Right cardiac atrium (tissue), 5 donors: ENCODE measurements at places on chromosomes 7 and 10. TPM values are rescaled to one million over a fixed set of nuclear protein-coding genes. Genes with fewer than 3 reads are reported as not detected.

GRCh38 chr7:152403726-152404125 lies 32.1 kb downstream of the KMT2C start:
- no peak for DNase-seq

DNA sequence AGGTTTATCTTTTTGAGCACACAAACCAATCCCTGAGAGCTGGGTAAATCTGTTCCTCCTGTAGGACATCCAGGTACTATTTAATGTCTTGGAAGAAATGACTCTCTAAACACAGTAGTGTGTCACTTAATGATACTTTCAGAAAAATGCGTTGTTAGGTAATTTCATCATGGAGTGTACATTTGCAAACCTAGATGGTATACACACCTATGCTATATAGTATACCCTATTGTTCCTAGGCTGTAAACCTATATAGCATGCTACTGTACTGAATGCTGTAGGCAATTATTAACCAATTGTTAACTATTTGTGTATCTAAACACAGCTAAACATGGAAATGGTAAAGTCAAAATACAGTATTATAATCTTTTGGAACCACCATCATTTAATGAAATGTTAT lies 10.1 kb downstream of the RUFY2 start:
- no peak for DNase-seq

- DNase-seq = no peak
Observed at GRCh38 chr10:57716884-57717283, 550.8 kb downstream of the IPMK start.

GRCh38 chr7:35758421-35758820 lies 42.4 kb upstream of the SEPTIN7 start:
- no peak for DNase-seq

Gene CALCR
- polyA plus RNA-seq = 0.02 TPM

Gene NUTM2A
- 2.4 TPM for polyA plus RNA-seq

GRCh38 chr7:114758661-114759227 lies 163.2 kb upstream of the MDFIC start:
- no peak for DNase-seq

Gene CPA4
- 0.02 TPM for polyA plus RNA-seq

GRCh38 chr10:82564353-82565196 lies 689.6 kb downstream of the NRG3 start:
- no peak for DNase-seq

Gene TAS2R3
- polyA plus RNA-seq = 0.18 TPM

DNA sequence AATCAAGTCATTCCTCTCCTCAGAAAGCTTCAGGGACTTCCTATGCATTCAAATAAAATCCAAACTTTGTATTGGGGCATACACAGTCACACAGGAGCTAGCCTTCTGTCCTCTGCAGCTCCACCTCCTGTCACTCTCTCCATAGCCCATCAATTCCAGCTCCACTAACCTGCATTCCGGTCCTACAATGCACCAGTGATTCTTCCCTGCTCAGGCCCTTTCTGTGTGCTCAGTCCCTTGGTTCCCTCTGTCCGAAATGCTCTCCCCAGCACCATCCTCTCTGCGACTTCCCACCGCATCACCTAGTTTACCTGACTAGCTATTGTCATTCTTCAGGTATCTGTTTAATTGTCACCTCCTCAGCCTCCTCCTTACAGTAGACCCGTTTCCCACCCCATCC lies 26.4 kb upstream of the YAE1 start:
- no peak for DNase-seq

- DNase-seq = no peak
Observed at GRCh38 chr7:30276203-30276900, 8.0 kb upstream of the ZNRF2 start.

DNA sequence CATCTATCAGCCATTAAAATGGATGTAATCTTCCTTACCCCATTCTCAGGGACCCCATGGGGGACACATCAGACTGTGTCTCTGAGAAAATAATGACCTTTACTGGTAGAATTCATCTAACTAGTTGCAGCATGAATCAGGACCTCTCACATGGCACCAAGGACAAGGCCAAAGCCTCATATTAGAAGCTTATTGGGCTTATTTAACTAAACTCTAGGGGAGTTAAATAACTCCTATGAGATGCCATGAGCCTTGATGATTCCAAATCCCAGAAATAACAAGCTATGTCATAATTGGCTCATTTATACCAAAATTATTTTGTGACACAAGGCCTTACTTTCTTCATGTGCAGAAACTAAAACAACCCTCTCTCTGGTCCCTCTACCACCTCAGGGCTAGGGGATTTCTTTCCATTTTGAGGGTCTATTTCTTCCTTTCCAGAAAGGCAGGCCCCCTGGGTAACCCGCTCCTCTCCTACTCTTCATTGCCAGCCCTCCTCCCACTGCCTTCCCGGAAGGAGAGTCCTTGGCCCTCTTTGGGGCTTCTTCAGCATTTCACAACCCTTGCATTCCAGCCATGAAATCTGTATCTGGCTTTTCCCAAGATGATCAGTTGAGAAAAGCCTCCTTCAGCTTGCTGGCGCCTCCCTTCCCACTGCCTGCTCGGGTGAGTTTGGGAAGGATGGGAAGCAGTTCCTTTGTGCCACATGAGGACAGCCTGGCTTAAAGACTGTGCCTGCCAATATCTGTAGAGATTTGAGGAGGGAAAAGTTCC lies 41.8 kb upstream of the TRIM8 start:
- peak; percentile 84 for DNase-seq

Gene KLF14
- polyA plus RNA-seq = 0.09 TPM

GRCh38 chr10:122657255-122657654 lies 42.4 kb downstream of the C10orf120 start:
- no peak for DNase-seq

DNA sequence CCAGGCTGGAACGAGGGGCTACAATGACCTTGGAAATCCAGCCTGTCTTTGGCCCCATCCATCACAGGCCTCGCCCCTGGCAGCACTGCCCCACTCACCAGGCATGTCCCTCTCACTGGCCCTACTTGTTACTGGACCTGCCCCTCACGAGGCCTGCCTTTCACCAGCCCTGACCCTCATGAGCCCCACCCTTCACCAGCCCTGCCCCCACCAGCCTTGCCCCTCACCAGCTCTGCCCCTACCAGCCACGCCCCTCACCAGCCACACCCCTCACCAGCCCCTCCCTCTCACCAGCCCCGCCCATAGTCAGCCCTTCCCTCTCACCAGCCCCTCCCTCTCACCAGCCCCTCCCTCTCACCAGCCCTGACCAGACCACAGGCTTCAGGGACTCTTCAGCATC lies 57.8 kb downstream of the COL26A1 start:
- no peak for DNase-seq

Gene CYTH3
- polyA plus RNA-seq = 23.5 TPM

DNA sequence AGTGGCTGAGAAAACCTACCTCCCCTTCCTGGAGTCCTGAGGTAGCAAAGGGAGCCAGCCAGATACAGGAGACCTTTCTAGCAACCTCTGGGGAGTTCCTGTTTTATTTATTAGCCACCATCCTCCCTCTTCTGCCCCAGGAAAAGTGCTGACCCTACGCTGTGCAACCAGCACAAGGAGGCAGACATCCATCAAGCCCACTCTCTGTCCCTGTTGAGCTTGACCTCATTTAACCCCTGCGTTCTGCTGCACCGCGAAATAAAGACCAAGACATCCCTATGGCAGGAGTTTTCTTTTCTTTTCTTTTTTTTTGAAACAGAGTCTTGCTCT lies 25.3 kb upstream of the ANKRD2 start:
- no peak for DNase-seq

- DNase-seq = no peak
Observed at GRCh38 chr10:94411304-94411703, 9.0 kb downstream of the TBC1D12 start.

Gene ASZ1
- polyA plus RNA-seq = not detected

Gene GRM3
- 0.05 TPM for polyA plus RNA-seq

DNA sequence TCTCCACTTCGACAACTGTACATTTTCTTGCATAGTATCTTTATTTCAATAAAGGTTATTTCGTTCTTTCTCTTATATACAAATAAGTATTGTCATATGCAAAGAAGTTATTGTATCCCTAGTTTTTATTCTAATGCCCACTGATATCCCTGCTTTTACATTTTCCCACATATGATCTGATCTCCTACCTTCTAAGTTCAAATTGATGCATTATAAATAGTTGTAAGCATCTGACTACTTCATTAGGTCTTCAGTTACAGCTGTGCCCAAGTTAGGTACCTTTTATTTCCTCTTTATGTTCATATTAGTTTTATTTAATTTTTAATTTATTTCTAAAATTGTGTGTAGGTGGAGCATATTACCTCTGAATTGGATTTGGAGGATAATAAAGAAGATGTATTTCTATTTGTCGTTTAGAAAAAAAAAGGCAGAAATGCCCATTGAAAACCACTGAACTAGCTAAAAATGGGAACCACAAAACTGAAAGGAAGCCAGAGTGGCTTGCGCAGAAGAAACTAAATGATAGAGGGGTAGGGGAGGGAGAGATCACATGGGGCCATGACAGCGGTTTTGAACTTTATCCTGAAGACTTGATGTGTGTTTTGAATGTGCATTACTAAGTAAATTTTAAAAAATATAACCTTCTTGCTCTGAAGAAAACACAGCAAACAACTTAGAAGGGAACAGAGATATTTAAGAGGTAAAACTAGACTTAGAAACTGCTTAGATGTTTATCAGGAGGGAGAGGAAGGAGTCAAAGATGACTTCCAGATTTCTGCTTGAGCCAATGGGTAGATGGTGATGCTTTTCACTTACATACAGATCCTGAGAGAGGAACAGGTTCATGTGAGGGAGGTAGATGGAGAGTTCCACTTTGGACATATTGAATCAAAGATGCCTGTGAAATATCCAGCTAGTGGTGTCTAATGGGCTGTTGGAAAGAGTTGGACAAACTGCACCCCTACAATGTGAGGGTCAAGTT lies 9.3 kb upstream of the ZC3HAV1L start:
- no peak for DNase-seq

Gene HOXA11
- not detected for polyA plus RNA-seq

Gene ANXA7
- 78.6 TPM for polyA plus RNA-seq

- DNase-seq = no peak
Observed at GRCh38 chr10:79268161-79268601, 79.1 kb upstream of the PPIF start.

Gene NXPH1
- polyA plus RNA-seq = not detected

Gene TMEM184A
- polyA plus RNA-seq = 0.38 TPM

DNA sequence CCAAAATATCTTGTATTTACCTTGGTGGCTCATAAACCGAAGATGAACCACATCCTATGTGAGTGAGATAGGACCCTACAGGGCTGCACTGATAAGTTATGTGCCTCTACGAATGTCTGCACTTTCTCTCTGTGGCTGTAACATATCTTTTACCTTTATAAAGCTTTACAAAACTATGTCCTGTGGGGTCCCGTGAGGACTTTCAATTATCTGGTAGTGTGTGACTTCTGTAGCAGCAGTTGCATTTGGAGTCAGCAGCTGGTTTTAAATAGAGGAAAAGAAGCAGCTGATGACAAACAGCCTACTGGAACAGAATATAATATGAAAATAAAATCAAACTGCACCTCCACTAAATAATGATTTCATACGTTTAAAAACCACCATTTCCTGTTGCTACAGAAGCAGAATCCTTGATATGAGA lies 222.4 kb upstream of the GNAI1 start:
- no peak for DNase-seq

DNA sequence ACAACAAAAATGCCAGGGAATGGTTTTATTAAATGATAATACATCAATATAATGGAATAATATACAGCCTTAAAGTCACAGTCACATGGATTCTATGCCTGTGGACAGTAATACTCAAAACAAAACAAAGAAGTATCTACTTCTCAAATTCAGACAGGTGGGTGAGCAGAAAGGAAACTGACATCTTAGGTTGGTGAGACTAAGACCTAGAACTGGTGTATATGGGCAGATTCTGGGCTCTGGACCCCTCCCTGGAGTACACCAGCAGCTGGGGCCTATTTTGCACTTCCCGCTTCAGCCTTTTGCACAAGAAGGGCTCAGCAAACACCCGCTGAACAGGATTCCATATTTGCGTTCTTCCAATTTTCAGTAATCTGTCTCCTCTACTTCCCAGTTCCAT lies 5.4 kb upstream of the FIS1 start:
- DNase-seq = no peak

- DNase-seq = peak; percentile 42
Observed at GRCh38 chr7:88095-88926, 104.1 kb upstream of the FAM20C start.

Gene BAIAP2L1
- polyA plus RNA-seq = 2.1 TPM

DNA sequence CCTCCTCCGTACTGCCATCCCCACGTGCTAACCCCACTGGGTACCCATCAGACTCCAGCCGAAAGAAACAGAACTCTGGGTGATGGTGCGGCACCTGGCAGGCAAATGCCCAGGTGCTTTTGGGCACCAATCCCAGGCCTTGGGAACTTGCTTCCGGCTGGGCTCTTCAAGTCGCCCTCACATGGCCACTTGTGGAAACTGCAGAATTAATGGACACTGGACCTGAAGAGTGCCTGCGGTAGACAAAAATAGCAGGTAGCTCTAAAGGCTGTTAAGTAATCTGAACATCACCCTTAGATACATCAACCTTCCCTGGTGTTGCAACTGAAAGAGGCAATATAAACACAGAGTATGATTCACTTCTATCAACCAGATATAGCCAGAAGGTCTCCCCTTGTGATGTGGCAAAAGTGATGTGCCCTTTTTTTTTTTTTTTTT lies 644.4 kb downstream of the GRM8 start:
- no peak for DNase-seq

GRCh38 chr10:30034433-30035137 lies 24.8 kb downstream of the JCAD start:
- no peak for DNase-seq
